ENCODE measurements at places on chromosomes 11 and 22.

- no peak for DNase-seq
Observed at GRCh38 chr11:82234256-82234655, 499.4 kb downstream of the FAM181B start.

GRCh38 chr11:8873741-8874405, 37.1 kb upstream of the AKIP1 start:
- no peak for DNase-seq

DNA sequence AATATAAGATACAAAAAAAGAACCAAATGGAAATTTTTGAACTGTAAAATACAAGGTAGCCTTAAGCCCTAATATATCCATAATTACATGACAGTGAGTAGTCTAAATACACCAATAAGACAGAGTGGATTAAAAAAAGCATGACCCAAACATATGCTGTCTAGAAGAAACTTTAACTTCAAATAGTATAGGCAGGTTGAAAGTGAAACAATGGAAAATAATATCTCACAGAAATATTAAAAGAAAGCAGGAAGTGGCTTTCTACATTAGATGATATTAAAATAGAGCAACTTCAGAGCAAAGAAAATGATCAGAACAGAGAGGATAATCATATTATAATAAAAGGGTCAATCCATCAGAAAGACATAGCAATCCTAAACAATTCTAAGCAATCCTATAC, 21.8 kb downstream of the DCUN1D5 start:
- DNase-seq: no peak

DNA sequence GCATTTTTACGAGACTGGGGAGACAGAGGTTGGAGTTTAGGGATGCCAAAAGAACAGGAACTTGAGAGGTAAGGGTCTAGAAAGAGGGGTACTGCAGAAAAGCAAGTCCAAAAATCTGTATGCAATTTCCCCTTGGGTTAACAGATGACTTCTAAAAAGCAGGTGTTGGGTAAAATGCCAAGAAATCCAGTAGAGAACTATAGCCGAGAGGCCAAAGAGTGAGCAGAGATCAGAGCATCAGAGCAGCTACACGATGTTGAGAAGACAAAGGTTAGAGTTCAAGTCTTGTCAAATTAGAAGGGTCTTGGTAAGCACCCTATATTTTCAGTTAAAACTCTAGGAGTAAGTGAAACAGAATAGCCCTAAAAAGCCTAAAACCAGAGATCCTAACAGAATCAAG, 145.2 kb downstream of the FCHSD2 start:
- DNase-seq: no peak

- peak; percentile 61 for DNase-seq
Observed at GRCh38 chr22:36277482-36278291, 24.8 kb downstream of the APOL1 start.

DNA sequence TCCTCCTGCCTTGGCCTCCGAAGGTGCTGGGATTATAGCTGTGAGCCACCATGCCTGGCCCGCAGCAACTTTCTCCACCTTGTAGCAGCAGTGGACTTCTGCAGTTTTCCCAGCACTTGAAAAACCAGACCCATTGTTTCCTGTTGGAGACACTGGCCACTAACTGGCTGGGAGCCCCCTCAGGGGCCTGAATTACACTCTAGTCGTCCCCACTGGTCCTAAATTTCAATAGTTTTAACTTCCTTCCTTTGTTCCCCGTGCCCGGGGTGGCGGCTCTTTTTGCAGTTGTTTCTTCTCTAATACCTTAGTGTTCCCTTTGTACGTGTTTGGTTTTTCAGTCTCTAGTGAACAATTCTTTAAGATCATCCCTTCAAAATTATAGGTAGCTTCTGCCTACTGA, 2.6 kb upstream of the MRGPRE start:
- DNase-seq: no peak

DNA sequence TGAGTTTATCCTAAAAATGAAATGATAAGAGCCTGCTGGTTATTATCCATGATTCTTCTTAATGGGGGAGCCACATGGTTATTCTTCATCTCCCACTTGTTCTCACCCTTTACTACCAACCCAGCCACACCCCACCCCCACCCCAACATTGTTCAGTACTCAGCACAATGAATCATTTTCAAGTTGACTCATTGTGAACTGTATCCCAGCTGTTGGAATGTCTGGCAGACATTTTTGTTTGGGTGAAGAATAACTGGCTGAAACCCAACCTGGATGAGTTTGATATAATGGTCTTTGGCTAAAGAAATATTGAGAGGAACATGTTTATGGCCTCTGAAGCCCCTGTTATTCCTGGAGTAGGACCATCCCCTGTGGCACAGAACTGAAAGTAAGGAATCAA, 136.2 kb downstream of the ELP4 start:
- peak; percentile 92 for DNase-seq

- no peak for DNase-seq
Observed at GRCh38 chr11:29280452-29280851, 736.4 kb downstream of the KCNA4 start.

DNA sequence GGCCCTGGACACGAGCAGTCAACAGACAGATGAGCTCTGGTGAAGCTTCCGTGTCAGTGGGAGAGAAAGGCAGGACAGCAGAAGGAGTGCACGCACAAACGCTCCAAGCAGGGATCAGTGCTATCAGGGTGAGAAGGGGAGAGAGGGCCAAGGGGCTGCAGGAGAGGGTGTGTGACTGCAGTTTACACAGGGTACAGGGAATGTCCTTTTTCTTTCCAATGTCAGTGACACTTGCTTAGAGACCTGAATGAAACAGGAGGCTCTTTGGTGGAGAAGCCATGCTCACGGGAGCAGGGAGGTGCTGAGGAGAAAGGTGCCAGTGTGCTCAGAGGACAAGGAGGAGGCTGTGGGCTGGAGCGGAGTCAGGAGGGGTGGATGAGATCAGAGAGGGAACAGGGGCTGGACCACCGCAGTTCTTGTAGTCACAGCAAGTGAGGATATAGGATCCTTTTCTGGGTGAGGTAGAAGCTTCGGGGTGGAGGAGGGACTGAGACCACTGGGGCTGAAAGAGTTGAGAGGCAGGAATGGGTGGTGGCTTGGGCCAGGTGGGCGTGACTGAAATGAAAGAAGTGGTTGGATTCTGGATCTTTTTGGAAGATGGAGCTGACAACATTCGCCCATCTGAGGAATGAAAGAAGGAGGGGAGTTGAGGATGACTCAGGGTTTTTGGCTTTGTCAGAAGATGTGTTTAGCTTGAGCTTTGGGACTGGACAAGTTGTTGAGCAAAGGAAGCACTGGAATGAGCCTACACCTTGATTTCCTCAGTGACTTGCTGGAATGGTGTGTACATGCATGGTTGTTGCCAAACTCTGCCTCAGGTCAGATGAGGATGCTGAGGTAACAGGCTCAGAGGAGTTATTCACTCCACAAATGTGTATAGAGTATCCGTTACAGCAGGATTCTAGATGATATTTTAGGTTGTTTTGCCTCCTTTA, 87.9 kb downstream of the ADAMTS15 start:
- DNase-seq: peak; percentile 18

DNA sequence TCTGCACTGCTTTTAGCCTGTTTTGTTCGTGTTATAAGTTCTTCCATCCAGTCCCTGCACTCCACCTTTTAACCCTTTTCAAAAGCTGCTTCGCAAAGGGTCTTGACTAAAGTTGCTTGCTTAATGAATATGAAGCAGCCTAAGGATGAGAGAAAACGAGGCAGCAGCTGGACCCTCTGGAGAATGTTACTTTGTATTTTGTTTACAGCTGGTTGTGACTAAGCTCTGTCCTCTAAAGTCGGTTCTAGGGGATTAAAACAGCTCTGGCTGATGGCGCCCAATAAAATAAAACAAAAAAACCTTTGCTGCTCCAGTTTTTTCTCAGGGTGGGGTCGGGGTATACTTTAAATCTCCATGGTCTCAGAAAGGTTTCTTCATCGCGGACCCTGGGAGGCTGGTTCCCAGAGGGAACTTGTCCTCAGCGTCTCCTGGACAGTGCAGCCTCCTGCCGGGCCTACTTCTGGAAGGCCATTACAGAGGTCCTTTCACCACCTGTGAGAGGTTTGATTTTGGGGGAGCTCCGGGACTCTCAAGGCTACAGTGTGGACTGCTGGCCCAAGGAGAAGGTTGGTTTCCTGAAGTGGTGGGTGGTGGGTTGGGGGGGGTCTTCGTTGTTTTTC, 836 bp upstream of the RBM4 start:
- no peak for DNase-seq

GRCh38 chr11:70885281-70886231, 366.8 kb downstream of the SHANK2 start:
- DNase-seq: peak; percentile 40

- DNase-seq: no peak
Observed at GRCh38 chr22:37640591-37641560, 1.4 kb downstream of the SH3BP1 start.

- DNase-seq: no peak
Observed at GRCh38 chr11:74504100-74504691, 10.7 kb upstream of the LIPT2 start.

DNA sequence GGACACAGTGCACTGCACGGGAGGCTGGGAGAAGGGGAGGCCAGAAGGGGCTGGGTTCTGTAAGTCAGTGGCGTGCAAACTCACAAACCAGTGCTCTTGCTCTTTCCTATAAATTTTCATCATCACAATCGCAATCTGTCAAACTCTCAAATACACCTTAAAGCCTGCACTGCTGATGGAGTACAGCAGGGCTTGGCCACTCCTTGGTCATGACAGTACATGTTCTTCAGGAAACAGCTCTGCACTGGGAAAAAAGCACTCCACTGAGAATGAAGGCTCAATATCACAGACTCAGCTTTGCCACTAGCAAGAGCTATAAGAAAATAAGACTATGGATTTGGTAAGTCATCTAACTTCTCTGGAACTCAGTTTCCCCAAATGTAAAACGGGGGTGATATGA, 111.0 kb downstream of the RBFOX2 start:
- no peak for DNase-seq

GRCh38 chr22:35966314-35967045, 62.1 kb downstream of the RBFOX2 start:
- peak; percentile 87 for DNase-seq

- DNase-seq: no peak
Observed at GRCh38 chr11:36586543-36586942, 7.8 kb upstream of the IFTAP start.

GRCh38 chr11:70409437-70409836, 11.1 kb downstream of the CTTN start:
- DNase-seq: no peak

DNA sequence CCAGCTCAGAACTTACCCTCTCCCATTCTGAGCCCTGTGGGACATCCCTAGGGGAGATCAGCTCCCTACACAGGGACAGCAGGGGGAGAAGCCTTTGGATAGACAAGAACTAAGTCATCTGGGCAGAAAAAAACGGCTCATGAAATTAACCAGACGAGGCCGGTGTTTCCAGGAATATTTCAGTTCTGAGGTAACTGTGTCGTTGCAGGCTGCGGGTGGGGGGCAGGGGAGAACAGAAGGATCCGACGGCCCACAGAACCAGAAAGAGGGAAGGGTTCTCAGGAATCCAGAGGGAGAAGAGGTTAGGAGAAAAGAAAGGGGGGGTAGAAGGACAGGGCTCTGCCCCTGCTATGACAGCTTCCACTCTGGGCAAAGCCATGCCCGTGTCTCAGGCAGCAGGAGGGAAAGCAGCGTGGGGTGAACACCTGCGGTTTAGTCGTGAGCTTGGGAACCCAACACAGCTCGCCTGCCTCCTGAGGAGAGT, 3.6 kb downstream of the CLCF1 start:
- peak; percentile 68 for DNase-seq

DNA sequence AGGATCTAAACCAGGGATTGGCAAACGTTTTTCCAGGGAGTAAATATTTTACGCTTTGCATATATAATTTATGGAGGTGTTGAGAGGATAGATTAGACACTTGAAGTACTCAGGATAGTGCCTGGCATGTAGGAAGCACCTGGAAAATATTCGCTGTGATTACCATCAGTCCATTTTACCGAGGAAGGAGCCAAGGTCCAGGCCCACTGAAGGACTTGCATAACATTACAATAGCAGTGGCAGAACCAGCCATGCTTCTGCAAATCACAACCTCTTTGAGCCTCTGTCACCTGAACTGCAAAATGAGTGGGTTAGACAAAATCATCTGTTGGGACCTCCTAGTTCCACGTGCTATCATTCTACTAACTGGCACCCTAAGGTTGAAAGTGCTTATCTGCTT, 5.4 kb downstream of the FUT4 start:
- DNase-seq: no peak

DNA sequence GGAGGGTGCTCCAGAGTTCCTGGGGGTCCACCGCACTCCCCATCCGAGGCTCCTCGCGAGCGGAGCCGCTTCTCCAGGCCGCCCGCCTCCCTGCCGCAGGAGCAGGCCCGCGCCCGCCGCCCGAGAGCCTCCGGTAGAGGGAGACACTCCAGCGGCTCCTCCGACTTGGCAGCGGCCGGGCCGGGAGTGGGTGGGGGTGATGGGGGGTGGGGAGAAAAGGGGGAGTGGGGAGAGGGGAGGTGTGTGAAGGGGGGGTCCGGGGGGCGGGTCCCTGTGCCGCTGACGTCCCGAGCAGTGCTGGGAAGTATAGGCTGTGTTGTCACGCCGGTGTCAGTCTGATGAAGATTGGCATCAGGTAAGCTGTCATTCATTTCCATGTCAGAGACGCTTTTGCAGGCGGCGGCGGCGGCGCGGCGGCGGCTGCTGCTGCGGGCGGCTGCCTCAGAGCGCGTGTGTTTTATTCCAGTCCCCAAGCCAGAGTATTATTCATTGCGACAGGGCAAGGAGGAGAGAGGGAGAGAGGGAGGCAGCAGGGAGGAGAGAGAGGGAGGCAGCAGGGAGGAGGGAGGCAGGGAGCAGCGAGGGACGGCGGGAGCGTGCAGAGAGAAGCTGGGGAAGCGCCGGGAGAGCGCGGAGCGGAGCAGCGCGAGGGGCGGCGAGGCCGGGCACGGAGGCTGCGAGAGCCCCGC, at the start of gene PKNOX2:
PKNOX2 (plus strand) TSS at position 330 of the 689 bp plus-strand sequence. CDS start 186,555 bp downstream, outside the sequence.
- DNase-seq: peak; percentile 44

DNA sequence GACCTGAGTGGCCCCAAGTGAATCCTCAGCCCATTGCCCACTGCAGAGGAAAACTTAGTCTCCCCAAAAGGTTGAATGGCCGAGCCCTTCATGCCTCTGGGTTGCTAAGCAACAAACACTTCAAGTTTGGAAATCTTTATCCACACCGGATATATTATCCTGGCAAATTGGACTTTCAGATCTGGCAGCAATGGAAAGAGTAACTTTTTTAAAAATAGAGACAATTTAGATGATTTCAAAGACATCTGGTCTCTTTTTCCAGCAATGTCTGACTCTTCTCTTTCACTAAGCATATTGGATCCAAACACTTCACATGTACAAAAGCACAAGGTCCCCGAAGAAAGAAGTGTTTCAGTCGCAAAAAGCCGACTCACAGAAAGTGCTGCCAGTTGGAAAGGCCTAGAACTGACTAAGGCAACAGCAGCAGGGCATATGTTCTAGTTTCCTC, 505.3 kb downstream of the SOX6 start:
- DNase-seq: no peak

- peak; percentile 94 for DNase-seq
Observed at GRCh38 chr11:10818594-10818993, 9.9 kb upstream of the EIF4G2 start.
